ENCODE measurements at places on chromosomes 1 and 21. TPM values are rescaled to one million over a fixed set of nuclear protein-coding genes. Genes with fewer than 3 reads are reported as not detected.
A peak's percentile ranks its signal among the peaks of the same experiment; 100 is the strongest.

- no peak overlapping the region for H3K4me3 ChIP-seq
- no peaks in the 10 kb centered on the region for H3K36me3 ChIP-seq
- no peak overlapping the region for H3K27ac ChIP-seq
Measured at GRCh38 chr1:69572921-69573320, 5.2 kb downstream of the LRRC7 start.

Gene TNFSF4
- total RNA-seq, result 1.2 TPM

Gene S100A4
- 44.0 TPM for total RNA-seq

DNA sequence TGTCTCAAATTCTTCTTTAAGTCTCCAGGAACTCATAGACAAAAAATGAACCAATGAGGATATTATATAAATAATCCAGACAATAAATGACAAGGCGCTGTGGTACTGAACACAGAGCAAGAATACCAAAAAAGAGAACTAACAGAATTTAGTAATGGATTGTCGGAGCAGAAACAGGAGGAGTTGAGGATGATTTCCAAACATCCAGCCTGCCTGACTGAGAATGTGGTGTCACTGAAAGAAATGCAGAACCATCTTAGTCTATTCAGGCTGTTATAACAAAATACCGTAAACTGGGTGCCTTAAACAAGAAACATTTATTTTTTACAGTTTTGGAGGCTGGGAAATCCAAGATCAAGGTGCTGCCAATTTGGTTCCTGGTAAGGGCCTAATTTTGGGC lies 79.7 kb downstream of the RGS2 start:
- H3K4me3 ChIP-seq, result no peak overlapping the region
- H3K27me3 ChIP-seq, result no peaks in the 10 kb centered on the region
- H3K27ac ChIP-seq, result no peak overlapping the region
- DNase-seq, result no peak
- H3K4me1 ChIP-seq, result no peaks in the 10 kb centered on the region

Gene MCOLN2
- total RNA-seq, result 17.1 TPM

DNA sequence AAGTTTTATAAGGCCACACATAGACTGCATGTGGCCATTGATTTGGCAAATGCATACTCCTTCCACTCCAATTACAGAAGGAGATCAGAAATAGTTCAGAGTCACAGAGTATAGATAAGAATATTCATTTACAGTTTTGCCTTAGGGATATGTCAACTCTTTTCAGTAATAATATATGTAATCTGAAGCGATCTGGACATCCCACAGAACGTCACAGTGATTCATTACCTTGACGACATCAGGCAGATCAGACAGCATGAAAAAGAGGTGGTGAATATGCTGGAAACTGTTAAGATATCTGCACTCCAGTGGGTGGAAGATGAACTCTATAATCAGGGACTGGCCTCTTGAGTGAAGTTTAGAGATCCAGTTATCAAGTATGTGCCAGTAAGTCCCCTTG lies 240.4 kb downstream of the DPYD start:
- H3K4me1 ChIP-seq, result no peaks in the 10 kb centered on the region
- no peak overlapping the region for H3K27ac ChIP-seq
- peaks cover 2% of the 10 kb centered on the region for H3K36me3 ChIP-seq
- no peaks in the 10 kb centered on the region for H3K27me3 ChIP-seq
- no peak overlapping the region for H3K4me3 ChIP-seq
- DNase-seq, result no peak

DNA sequence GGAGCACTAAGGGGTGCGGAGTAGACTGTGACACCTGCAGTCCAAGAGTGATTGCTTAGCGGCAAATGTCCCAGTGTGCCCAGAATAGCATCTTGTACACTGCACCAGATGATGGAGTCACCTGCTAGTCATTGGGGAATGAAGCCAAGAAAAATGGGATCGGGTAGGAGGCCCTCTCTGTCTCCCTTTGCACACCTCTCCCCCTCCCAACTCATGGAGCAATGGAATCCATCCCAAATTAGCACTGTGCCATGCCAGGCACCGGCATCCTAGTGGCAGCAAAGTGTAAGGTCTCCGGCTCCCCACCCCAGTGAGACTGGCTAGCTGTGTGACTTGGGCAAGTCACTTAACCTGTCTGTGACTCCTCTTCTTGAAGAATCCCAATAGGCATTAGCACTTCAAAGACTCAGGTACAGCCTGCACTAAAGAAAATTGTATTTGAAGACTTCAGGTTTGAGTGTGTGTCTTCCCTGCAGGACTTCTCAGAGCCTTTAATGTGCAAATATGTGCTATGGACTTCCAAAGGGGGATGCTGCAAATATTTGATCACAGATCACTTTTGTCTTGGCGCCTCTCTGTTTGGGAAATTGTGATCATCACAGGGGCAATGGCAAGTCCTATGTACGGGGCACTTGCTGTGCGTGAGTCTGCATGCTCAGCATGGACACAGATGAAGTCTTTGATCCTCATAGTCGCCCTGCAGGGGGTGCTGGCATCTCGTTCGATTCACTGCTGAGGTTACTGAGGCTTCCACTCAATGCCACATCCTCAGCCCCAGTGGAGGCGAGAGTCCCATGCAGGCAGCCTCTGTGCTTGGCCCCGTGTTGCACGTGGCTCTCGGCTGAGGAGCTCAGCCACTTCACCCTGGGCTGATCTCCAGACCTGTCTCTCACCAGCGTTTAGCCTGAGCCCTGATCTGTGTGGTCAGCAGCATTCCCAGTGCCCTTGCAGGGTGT lies 272.9 kb upstream of the C1orf174 start:
- H3K4me3 ChIP-seq, result no peak overlapping the region
- no peak overlapping the region for H3K27ac ChIP-seq
- no peaks in the 10 kb centered on the region for H3K4me1 ChIP-seq
- H3K27me3 ChIP-seq, result no peaks in the 10 kb centered on the region
- H3K36me3 ChIP-seq, result no peaks in the 10 kb centered on the region
- no peak for DNase-seq

DNA sequence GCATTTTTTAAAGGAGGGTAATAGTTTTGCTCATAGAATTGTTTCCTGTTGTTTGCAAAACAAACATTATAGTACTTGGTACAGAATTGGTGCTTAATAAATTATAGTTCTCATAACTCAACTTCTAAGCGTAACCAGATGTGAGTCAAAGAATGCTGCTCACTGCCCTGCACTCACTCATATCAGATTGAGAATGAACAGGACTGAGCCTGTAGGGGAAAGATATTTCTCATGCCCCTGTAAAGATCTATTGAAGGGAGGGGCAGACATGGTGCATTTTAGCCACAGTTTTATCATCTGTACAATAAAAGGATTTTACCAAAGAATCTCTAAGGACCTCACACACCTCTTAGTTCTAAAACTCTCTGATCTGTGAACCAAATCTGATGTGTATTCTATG lies 358.5 kb downstream of the SEC16B start:
- H3K27me3 ChIP-seq, result no peaks in the 10 kb centered on the region
- no peaks in the 10 kb centered on the region for H3K4me1 ChIP-seq
- H3K27ac ChIP-seq, result no peak overlapping the region
- no peak for DNase-seq

- H3K4me1 ChIP-seq, result no peaks in the 10 kb centered on the region
- H3K27ac ChIP-seq, result no peak overlapping the region
- no peak for DNase-seq
- no peaks in the 10 kb centered on the region for H3K27me3 ChIP-seq
- no peak overlapping the region for H3K4me3 ChIP-seq
Measured at GRCh38 chr1:199122532-199123311, 483.9 kb downstream of the PTPRC start.

DNA sequence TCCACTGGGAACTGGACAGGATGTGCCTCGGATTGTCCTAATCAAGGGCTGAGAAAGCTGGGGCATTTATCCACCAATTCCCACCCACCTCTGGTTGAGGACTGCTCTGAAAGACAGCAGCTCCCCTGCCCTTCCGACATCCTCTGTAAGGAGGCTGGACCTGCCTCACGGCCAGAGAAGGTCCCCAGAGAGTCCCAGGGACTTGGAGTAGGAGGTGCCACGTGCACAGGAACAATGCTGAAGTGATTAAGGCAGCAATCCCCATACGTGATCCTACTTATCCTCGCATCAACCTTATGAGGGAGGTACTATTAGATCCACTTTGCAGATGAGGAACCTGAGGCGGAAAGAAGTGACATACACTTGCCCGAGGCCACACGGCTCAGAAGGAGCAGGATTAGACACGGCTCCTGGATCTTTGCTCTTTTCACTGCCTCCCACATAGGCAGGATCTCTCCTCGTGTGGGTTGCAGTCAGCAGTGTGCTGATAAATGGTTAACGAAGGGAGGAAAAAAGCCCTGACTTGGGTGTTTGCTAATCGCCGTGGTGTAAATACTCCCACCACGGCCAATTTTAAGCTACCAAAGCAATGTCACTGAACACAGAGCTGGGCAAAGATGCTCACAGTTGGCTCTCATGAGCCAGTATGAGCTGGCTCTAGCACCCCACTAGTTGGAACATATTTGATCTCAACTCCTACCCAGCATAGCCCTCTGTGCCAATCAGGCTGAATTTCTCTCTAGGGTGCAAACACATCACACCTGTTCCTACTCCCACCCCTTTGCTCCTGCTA lies 18.6 kb upstream of the LDLRAP1 start:
- no peak overlapping the region for H3K27ac ChIP-seq
- H3K4me3 ChIP-seq, result no peak overlapping the region
- no peaks in the 10 kb centered on the region for H3K27me3 ChIP-seq
- H3K4me1 ChIP-seq, result no peaks in the 10 kb centered on the region
- no peak for DNase-seq

Gene LCE2A
- not detected for total RNA-seq

DNA sequence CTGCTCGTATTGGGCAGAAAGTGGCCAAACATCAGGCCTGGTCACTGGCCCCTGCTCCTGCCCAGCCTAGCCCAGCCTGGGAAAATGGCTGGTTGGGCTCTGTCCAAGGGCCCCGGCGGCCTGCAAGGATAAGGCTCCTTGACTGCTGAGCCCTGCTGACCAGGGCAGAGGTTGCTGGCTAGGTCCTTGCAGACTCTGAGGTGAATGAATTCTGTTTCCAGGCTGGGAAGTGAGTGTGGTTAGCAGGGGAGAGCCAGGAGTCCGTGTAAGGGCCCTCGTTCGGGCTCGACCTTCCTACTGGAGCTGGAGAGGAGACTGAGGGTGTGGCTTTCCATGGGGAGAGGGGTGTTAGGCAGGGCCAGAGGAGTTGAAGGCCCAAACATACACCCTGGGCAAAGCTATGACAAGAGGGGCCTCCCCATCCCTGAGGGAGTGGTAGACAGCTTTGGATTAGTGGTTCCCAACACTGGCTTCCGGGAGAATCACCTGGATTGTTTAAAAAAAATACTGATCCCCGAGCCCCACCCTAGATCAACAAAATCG lies 20.6 kb downstream of the CSF1 start:
- H3K27ac ChIP-seq, result no peak overlapping the region
- peak; percentile 76 for DNase-seq
- H3K4me1 ChIP-seq, result peaks cover 38% of the 10 kb centered on the region
- H3K27me3 ChIP-seq, result no peaks in the 10 kb centered on the region

Measured in lung (tissue), 17 donors.